ENCODE measurements at places on chromosomes 3 and 15.

DNA sequence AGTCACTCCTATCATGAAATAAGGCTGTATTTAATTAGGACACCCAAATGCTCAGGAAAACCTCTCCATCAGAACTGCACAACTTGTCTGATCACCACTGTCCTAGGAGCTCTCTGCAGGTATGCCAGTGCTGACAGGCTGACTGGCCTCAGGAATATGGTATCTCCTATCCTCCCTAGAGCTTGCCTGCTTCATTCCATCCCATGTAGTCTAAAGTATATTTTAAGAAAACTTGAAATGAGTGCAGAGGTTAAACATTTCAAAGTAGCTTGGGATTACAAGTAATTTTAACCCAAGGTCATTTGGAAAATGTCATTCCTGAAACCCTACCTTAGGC lies 23.7 kb downstream of the FILIP1L start:
- no peak for DNase-seq

DNA sequence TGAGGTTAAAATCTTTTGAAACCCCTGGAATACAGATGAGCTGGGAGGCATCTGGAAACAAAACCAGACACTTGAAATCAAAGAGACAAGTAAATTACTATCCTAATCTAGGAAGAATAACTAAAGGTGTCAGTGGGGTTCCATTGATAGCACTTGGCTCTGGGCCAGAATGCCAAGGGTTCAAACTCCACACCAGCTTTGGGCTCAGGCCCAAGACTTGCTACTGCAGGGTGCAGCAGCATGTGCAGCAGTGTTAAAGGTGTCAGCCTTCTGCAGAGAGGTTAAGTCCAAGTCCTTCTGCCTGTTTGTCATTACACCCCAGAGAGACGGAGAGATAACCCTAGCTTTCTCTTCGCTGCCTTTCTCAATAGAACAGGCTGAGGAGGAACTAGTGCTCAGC lies 273.9 kb downstream of the TIGIT start:
- DNase-seq, result no peak

GRCh38 chr15:30036036-30036703 lies 46.6 kb upstream of the GOLGA8J start:
- DNase-seq, result no peak

- DNase-seq, result no peak
Observed at GRCh38 chr3:138210528-138210927, 23.4 kb downstream of the ARMC8 start.

DNA sequence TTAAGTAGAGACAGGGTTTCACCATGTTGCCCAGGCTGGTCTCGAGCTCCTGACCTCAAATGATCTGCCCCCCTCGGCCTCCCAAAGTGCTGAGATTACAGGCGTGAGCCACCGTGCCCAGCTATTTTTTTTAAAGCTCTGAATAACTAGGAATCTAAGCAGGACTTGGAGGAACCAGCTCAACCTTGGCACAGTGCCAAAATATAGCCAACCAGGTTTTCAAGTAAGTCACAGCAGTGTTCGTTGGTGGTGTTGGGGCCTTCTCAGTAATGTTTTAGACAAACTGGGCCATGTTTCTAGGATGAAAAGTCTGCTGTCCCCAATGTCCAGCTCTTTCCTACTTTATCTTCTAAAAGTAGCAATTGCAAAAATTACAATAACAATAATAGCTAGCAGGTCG lies 6.4 kb upstream of the ADAM10 start:
- no peak for DNase-seq

- DNase-seq, result no peak
Observed at GRCh38 chr15:75583701-75584100, 4.6 kb upstream of the PTPN9 start.

DNA sequence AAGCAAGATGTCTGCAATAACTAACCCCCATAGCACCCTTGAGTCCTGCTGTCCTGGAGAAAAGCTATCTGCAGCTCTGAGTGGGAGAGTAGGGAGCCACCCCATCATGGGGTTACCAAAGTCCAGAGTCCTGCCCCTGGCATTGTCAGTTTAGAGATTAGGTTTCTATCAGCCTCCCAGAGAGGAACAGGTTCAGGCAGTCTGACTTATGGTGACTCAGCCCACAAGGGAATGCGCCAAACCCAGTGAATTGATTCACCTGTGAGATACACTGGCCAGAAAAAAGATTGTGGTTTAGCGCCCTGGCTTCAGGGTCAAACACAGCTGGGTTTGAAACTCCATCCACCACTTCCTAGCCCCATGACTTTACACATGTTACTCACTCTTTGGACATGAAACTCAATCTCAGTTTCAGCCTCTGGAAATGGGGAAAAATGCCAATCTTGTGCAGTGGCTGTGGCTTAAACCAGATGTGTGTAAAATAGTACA lies 263.6 kb upstream of the HES1 start:
- no peak for DNase-seq

DNA sequence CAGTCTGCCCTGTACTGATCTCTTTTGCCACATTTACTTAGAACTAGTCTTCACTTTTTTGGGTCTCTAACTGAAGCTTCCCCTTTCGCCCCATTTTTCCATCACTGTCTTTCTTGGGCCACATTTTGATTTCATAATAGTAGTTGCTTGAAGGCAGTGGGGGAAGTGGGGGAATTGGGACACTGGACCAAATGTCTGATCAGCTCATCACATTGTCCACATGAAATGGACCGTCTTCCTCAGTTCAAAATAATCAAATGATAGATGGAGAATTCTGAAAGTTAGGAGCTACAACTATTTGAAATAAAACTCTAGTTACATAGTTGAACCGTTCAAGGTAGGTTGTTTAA lies 747 bp downstream of the PDCD6IP start:
- DNase-seq, result no peak

- DNase-seq, result no peak
Observed at GRCh38 chr3:128878011-128878457, 1.4 kb upstream of the ACAD9 start.

DNA sequence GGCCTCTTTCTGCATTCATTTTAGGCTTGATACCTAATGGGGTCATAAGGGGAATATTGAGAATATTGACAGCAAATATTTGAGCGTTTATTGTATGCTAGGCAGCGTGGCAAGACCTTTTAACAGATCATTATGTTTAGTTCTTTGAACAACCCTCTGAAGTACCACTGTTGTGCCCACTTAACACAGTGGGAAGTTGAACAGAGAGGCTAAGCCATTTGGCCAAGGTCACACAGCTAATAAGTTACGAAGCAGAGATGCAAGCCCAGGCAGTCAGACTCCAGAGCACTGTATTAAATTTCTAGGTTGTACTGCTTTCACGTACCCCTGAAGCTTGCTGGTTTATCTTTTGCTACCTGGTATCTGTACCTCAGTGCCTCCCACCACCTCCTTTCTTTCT lies 1.1 kb downstream of the RAB7A start:
- no peak for DNase-seq

DNA sequence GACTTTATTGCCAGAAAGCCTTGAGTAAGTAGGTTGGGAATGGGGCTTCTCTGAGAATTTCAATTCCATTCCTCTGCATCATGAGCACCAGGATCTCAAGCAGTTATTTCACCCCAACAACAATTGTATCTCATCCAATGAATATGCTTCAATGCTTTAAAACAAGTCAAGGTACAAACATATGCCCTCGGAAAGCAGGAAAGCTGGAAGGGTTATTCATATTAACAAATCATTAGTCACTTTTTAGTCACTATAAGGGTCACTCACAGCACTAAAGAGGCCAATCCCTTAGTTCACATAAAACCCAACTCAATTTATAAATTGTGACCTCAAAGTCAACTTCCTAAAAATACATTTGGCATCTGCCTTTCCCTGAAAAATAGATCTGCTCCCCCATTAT lies 16.2 kb downstream of the MB21D2 start:
- no peak for DNase-seq

- no peak for DNase-seq
Observed at GRCh38 chr3:158642474-158643210, 1.7 kb upstream of the GFM1 start.

DNA sequence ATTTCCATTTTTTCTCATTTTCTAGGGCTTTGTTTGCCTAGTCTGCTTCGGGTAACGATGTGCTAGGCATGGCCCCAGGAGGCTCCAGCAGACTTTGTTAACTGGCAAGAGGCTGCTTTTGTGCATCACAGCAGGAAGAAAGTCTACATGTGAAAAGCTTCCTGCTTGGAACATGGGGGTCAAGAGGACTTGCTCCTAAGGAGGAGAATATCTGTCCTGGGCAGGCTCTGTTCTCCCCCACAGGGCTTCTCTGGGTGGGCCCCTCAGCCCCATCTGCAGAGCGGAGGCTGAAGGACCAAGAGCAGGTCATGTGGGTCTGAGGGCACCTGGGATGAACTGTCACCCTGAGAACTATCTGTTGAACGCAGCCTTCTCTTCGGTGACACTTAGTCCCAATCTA lies 94.7 kb downstream of the CCNL1 start:
- DNase-seq, result no peak

DNA sequence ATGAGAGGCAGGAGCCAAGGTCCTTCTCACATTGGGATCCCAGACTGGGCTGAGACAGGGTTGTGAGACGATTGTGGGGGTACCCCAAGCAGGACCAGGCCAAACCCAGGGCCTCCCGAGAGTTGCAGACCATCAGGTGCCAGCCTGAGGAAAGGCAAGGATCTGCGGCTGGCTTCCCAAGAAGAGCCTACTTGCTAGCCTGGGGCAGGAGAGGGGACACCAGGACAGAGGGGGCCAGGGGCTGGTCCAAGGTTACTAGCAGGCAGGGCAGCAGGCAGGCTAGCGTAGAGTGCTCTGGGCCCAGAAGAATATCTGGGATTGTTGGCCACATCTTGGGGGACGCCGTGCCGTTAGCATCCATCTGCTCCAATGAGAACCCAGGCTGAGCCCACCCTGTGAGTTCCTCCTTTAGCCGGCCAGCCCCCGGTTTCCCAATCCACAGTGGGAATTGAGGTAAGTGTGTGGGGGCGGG lies 546 bp downstream of the CISH start:
- DNase-seq, result no peak

GRCh38 chr3:149122721-149123578 lies 6.5 kb upstream of the HPS3 start:
- no peak for DNase-seq

DNA sequence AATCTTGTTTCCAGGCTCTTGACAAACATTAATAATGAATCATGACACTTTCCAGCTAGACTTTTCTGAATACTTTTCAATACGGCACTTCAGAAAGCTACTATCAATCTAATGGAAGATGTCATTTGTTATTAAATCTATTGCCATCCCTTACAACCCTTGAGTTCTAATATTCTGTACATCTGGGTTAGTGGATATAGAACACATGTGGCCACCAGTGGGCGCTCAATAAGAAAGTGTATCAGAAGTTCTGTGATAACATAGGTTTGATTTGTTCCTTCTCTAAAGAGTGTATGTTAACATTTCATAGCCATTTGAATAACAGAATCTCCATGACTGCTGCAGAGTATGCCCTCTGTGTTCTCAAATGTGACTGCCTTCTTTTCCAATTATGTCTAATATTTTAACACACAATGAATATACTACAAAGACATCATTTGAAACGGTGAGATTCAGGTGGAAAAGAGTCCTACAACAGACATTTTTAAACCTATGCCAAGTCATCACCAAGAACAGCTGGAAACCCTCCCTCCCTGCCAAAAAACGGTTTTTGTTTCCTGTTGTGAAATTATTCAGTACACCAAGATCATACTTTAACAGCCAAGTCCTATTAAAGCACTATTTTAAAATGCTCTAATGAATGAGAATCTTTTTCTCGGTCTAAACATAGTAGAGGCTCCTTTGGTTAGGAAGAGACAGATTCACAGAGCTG lies 22.2 kb downstream of the ALDH1A2 start:
- no peak for DNase-seq

- no peak for DNase-seq
Observed at GRCh38 chr15:60731583-60732130, 252.7 kb upstream of the ICE2 start.

DNA sequence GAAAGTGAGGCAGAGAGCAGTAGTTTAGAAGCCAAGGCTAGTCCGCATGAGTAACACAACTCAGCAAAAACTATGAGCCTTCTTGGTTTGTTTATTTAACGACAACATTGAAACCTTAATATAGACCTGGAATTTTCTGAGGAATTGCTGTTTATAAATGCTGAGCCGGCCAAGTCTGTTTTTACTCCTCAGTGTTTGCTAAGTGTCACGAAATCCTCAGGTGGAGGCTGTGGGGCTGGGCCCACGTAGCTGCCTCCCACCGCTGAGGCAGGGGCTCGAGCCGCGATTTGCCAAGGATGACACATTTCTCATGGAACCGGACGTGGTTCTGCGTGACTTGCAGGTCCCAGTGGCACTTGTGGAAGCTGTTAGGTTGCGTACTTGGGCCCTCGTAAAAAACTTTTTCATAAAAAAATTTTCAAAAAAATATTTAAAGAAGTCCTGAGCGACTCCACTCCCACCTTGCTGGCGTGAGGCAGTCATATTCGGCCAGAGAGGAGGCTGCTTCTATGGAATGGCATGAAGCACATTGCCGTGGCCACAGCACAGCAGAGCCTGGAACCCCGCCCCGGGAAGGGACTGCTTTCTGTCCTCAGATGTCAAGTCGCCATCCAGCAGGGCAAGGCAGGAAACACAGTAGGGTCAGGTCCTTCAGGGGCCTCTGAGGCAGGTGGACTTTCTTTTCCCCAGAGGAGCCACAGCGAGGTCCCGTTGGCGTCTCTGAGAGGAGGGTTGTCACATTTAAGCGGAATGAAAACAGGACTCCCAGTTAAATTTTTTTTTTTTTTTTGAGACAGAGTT lies 64.8 kb upstream of the PCSK6 start:
- DNase-seq, result no peak

DNA sequence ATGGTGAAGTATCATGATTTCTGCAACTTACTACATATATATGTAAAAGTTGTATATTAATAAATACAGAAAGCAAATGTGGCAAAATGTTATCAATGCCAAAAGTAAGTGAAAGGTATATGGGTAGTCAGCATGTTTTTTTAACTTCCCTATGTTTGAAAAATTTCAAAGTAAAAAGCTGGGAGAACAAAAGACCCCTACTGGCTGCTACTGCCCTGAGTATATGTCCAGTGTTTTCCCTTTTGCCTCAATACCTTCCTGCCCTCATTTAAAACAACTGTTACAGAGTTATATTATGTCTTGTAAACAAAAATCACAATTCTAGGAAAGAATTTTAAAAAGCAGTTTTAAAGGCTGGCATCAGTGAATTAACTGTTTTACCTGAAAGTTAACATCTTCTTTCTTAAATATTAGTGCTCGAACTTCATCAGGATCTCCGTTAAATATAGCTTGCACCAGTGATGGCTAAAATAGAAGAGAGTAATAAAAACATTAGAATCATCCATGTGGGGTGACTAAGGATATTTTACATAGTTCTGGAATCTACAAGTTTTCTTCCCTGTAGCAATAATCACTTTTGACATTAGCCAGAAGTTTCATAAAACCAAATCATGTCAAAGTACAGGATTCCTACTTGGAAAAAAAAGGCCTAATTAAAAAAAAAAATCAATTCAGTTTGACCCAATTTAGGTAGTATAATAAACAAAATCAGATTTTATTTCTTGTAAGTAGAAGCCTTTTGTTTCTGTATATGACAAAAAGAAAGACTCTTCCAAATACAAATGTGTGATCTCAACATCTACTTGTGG lies 2.7 kb downstream of the ANKRD28 start:
- DNase-seq, result no peak

- no peak for DNase-seq
Observed at GRCh38 chr3:108293858-108294257, 2.5 kb upstream of the HHLA2 start.

- DNase-seq, result no peak
Observed at GRCh38 chr3:9676785-9677184, 26.8 kb upstream of the CPNE9 start.
